Pancreas (tissue), 10 donors: ENCODE measurements at places on chromosomes 6 and 20. TPM values are rescaled to one million over a fixed set of nuclear protein-coding genes. Genes with fewer than 3 reads are reported as not detected.
A peak's percentile ranks its signal among the peaks of the same experiment; 100 is the strongest.

PAX1 gene
- not detected for total RNA-seq

CPNE5 gene
- total RNA-seq = 0.19 TPM

HLA-DOB gene
- total RNA-seq = not detected

E2F1 gene
- total RNA-seq = 0.47 TPM

RAB32 gene
- total RNA-seq = 4.3 TPM

ATG5 gene
- 12.7 TPM for total RNA-seq

NXT1 gene
- 4.2 TPM for total RNA-seq

HUS1B gene
- total RNA-seq = 0.32 TPM

PHACTR3 gene
- total RNA-seq = not detected

SH3BGRL2 gene
- 6.7 TPM for total RNA-seq

STMND1 gene
- total RNA-seq = 0.21 TPM

KCNG1 gene
- total RNA-seq = 2.8 TPM

BTN1A1 gene
- total RNA-seq = not detected

KCNK15 gene
- 2.5 TPM for total RNA-seq

BMP7 gene
- 0.12 TPM for total RNA-seq

NUP153 gene
- 11.2 TPM for total RNA-seq

- no peaks in the 10 kb centered on the region for H3K27me3 ChIP-seq
- H3K4me3 ChIP-seq = no peak overlapping the region
- no peak for DNase-seq
- no peaks in the 10 kb centered on the region for H3K4me1 ChIP-seq
Observed at GRCh38 chr6:16361861-16362260, 123.5 kb downstream of the GMPR start.

DNA sequence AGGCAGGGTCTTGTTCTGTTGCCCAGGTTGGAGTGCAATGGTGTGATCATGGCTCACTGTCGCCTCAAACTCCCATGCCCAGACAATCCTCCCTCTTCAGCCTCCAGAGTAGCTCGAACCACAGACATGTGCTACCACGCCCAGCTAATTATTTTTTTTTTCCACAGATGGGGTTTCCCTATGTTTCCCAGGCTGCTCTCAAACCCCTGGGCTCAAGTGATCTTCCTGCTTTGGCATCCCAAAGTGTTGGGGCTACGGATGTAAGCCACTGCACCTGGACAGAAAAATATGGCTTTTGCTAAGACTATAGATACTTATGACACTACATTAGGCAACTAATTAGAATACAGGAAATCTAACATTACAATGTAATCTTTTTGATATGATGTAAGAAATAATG is 17.9 kb downstream of the RNF24 start:
- no peaks in the 10 kb centered on the region for H3K36me3 ChIP-seq
- H3K4me3 ChIP-seq = no peak overlapping the region
- H3K27me3 ChIP-seq = no peaks in the 10 kb centered on the region
- no peak overlapping the region for H3K27ac ChIP-seq
- DNase-seq = no peak
- no peaks in the 10 kb centered on the region for H3K4me1 ChIP-seq

DNA sequence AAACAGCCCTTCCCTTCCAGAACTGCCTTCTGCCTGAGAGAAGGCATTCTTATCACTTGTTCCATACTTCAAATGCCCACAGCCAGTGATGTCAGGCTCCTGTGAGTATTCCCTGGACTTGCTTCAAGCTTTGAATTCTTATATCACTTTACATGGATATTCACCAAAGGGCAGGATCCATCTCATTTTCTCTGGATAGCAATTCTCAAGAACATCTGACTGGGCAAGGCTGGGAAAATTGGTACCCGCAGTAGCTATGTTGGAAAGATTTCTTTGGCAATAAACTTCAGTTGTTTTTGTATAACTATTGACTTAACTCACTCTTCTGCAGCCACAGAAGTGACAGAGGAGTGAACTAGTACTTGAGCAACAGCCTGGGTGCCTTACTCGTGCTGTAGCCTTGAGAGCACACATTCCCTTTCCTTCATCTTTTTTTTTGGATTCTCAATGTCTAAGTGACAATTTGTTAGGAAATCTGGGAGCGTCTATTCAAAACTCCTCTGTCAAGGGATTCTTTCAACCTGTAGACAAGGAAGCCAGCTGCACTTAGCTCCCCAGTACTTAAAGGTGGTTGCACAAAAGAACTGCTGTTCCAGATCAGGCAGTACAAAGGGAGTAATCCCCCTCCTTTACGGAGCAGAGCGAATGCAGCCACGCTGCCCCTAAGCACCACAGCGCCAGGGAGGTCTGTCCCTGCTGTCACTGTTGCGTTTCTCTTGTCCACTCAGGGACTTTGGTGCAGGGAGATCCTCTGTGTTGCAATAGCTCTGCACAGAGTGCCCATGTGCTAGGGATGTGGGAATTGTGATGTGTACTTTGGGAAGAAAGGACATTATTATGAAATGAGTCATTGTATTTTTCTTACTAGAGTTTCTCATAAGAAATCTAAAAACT is 69.6 kb downstream of the JAG1 start:
- H3K27me3 ChIP-seq = no peaks in the 10 kb centered on the region
- no peak overlapping the region for H3K4me3 ChIP-seq
- H3K4me1 ChIP-seq = no peaks in the 10 kb centered on the region
- no peaks in the 10 kb centered on the region for H3K36me3 ChIP-seq
- DNase-seq = no peak

DNA sequence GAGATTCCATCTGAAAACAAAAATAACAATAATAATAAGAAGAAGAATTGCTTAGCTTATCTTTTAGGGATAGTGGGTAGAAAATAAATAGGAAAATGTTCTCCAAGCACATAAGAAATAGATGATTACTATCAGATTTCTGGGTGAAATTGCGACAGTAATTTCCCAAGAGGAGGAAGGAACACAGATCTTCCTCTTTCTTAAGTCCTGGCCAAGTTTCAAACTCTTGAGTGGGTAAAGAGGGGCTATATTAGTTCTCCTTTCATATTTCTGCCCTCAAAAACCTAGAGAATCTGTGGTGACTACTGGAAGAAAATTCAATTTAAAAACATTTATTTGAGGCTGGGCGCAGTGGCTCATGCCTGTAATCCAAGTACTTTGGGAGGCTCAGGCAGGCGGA is 63.7 kb downstream of the PHACTR2 start:
- H3K4me1 ChIP-seq = no peaks in the 10 kb centered on the region
- no peak overlapping the region for H3K4me3 ChIP-seq
- no peak overlapping the region for H3K27ac ChIP-seq
- no peak for DNase-seq

GRCh38 chr20:50572938-50573777 is 63.0 kb downstream of the PTPN1 start:
- no peak for DNase-seq
- no peaks in the 10 kb centered on the region for H3K36me3 ChIP-seq
- no peak overlapping the region for H3K27ac ChIP-seq
- no peaks in the 10 kb centered on the region for H3K4me1 ChIP-seq
- no peak overlapping the region for H3K4me3 ChIP-seq

- H3K4me1 ChIP-seq = no peaks in the 10 kb centered on the region
- H3K4me3 ChIP-seq = no peak overlapping the region
- DNase-seq = no peak
Observed at GRCh38 chr6:79257381-79258205, 23.1 kb upstream of the HMGN3 start.

GRCh38 chr6:52509281-52510212 is 67.3 kb downstream of the TRAM2 start:
- no peaks in the 10 kb centered on the region for H3K4me1 ChIP-seq
- no peaks in the 10 kb centered on the region for H3K27me3 ChIP-seq
- no peak overlapping the region for H3K4me3 ChIP-seq

- H3K27me3 ChIP-seq = peaks cover 4% of the 10 kb centered on the region
- no peaks in the 10 kb centered on the region for H3K36me3 ChIP-seq
- no peaks in the 10 kb centered on the region for H3K4me1 ChIP-seq
Observed at GRCh38 chr20:51169813-51170212, 146.9 kb upstream of the KCNG1 start.

GRCh38 chr20:47676219-47676721 is 109.0 kb downstream of the SULF2 start:
- H3K4me3 ChIP-seq = no peak overlapping the region
- H3K4me1 ChIP-seq = no peaks in the 10 kb centered on the region
- H3K27ac ChIP-seq = no peak overlapping the region
- H3K36me3 ChIP-seq = no peaks in the 10 kb centered on the region

GRCh38 chr6:4615891-4616290 is 160.3 kb upstream of the CDYL start:
- H3K4me3 ChIP-seq = no peak overlapping the region
- H3K27ac ChIP-seq = no peak overlapping the region
- no peaks in the 10 kb centered on the region for H3K4me1 ChIP-seq
- no peak for DNase-seq
- H3K27me3 ChIP-seq = no peaks in the 10 kb centered on the region

DNA sequence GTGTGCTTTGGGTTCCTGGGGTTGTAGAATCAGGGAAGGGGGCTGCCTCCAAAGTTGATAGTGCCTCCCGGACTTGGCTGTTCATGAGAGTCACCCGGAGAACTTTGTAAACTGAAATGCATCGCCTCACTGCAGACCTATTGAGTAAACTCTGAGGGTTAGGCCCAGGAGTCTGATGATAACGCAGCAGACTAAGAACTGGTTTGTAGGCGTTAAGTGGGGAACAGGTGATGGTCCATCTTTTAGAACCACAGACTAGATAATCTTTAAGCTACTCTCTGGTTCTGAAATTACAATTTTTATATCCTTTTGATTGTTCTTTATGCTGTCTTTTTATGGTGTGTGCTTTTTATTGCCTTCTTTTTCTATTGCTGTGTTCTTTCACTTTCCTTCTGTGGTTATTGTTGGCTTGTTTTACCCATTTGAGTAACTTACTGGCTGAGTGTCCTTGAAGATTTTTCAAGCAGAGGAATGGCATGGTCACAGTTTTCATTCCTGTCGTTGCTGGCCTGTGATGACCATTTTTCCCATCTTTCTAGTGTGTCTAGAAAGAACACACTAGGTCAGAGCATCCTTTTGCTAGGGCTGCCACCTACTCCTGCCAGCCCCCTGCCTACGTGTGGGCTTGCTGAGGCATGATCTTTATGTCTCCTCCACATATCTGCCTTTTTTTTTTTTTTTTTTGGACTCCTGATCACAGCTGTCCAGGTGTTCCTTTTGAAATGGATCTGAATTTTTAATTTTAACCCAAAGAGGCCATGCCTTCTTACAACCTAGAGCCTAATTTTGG is 30.9 kb downstream of the LRRC1 start:
- no peaks in the 10 kb centered on the region for H3K36me3 ChIP-seq
- no peak overlapping the region for H3K27ac ChIP-seq
- DNase-seq = no peak

DNA sequence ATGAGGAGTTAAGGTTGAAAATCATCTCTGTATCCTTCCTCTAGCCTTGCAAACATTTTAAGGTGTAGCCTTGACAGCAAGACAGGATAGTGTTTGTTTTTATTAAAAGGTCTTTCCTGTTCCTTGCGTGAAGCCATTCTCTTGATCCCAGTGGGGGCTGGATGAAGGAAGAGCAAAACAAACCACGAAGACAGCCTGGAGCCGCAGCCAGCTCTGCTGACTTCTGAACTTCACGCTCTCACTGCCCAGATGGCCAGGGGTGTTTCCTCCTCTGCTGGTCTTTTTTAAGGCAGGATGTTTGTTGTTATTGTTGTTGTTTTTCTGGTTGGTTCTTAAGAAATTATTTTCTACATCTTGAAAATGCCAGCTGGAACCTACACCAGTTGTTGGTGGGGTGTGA is 156.4 kb downstream of the MTHFD1L start:
- no peak overlapping the region for H3K27ac ChIP-seq
- DNase-seq = no peak
- no peaks in the 10 kb centered on the region for H3K27me3 ChIP-seq
- peaks cover 24% of the 10 kb centered on the region for H3K4me1 ChIP-seq
- no peak overlapping the region for H3K4me3 ChIP-seq

DNA sequence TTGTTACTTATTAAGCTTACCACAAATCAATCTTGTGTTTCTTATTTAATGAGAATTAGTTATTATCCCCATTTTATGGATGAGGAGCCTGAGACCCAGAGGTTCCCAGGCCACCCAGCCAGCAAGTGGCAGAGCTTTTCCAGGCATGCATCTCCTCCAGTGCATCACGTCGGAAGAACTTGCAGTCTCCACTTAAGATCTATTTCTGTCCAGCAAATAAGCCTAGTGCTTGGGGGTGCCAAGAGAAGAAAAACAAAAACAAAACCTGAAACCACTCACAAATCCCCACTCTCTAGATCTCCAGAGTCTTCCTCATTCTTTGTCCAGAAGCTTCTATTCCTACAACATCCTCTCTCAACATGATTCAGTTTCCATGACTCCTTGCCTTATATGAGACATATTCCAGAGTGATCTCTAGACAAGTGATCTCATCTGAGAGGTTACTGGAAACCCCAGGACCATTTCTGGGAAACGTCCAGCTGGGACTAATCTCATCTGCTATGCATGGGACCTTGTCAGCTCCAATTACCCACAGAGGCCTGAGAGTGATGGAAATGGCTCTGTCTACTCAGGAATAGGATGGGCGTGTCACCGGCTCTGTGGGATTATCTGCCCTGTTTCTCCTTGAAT is 4.1 kb downstream of the GUCA1B start:
- no peaks in the 10 kb centered on the region for H3K36me3 ChIP-seq
- no peak overlapping the region for H3K4me3 ChIP-seq
- no peaks in the 10 kb centered on the region for H3K27me3 ChIP-seq
- H3K4me1 ChIP-seq = no peaks in the 10 kb centered on the region
- no peak overlapping the region for H3K27ac ChIP-seq
- DNase-seq = no peak

GRCh38 chr6:5713519-5713918 is 293.2 kb downstream of the NRN1 start:
- H3K4me1 ChIP-seq = no peaks in the 10 kb centered on the region
- no peak for DNase-seq
- no peaks in the 10 kb centered on the region for H3K27me3 ChIP-seq
- no peaks in the 10 kb centered on the region for H3K36me3 ChIP-seq
- no peak overlapping the region for H3K4me3 ChIP-seq

DNA sequence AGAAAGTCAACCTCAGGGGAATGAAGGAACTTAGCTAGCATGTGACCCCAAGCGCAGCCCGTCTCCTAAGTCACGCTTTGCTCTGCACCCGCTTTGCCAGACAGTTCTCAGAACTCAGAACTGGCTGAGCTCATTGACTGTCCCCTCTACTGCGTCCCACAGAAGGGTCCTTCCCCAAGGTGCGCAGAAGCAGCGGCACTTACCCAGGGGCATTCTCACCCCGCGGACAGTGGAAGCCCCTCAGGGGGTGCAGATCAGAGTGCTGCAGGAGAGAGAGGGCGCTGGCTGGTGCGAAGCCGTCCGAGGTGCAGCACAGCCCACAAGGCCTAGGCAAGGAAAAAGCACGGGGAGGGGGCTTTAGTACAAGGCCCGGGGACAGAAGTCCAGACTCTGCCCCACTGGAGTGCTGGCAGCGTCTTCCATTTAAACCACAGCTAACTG is 807 bp downstream of the SNHG17 start:
- H3K27ac ChIP-seq = peak overlapping the region; percentile 64
- H3K4me1 ChIP-seq = no peaks in the 10 kb centered on the region
- H3K36me3 ChIP-seq = peaks cover 9% of the 10 kb centered on the region
- no peaks in the 10 kb centered on the region for H3K27me3 ChIP-seq

- no peak overlapping the region for H3K4me3 ChIP-seq
- no peaks in the 10 kb centered on the region for H3K27me3 ChIP-seq
- DNase-seq = peak; percentile 46
Observed at GRCh38 chr6:158825951-158826306, 6.8 kb upstream of the EZR start.

- H3K4me3 ChIP-seq = no peak overlapping the region
- peaks cover 10% of the 10 kb centered on the region for H3K4me1 ChIP-seq
- H3K27ac ChIP-seq = no peak overlapping the region
- H3K36me3 ChIP-seq = no peaks in the 10 kb centered on the region
Observed at GRCh38 chr6:1819007-1819406, 209.3 kb downstream of the FOXC1 start.

GRCh38 chr20:14617123-14617522 is 279.7 kb upstream of the FLRT3 start:
- no peak overlapping the region for H3K4me3 ChIP-seq
- DNase-seq = no peak
- no peaks in the 10 kb centered on the region for H3K36me3 ChIP-seq
- no peaks in the 10 kb centered on the region for H3K27me3 ChIP-seq
- no peaks in the 10 kb centered on the region for H3K4me1 ChIP-seq
